Skin of body (tissue), 3 donors: ENCODE measurements at places on chromosomes 5 and 9. TPM values are rescaled to one million over a fixed set of nuclear protein-coding genes. Genes with fewer than 3 reads are reported as not detected.

The CCL27 gene
- 7.6 TPM for total RNA-seq

The COL5A1 gene
- 349 TPM for total RNA-seq

The CA9 gene
- total RNA-seq = 2.2 TPM

The PLPP1 gene
- 89.5 TPM for total RNA-seq

The ZMYND19 gene
- total RNA-seq = 10.7 TPM

The NRARP gene
- 9.9 TPM for total RNA-seq

The RNF208 gene
- 0.20 TPM for total RNA-seq

The PKD2L2 gene
- total RNA-seq = 0.10 TPM
